Fibroblast of skin of right biceps (primary cell): ENCODE measurements at places on chromosomes 3 and 15.

GRCh38 chr3:118760585-118761290 is 273.9 kb downstream of the IGSF11 start:
- no peak for DNase-seq

- DNase-seq: peak; percentile 71
Observed at GRCh38 chr3:195411836-195412235, 31.0 kb downstream of the ACAP2 start.

DNA sequence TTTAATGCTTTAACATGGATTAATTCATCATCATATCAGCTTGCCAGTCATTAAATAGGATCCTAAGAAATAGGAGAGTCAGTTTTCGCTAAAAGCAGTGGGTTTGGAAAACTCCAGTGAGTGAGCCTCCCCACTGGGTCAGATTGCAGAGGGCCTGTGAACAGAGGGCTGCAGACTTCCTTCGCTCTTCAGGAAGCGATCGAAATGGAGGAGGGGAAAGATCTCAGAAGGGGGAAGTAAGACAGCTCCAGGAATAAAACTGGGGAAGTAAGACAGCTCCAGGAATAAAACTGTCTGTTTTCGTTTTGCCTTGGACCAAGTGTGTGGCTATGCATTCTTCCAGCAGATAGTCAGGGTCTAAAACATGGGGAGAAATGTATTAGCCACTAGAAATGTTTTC is 124.8 kb upstream of the C15orf61 start:
- no peak for DNase-seq

- peak; percentile 95 for DNase-seq
Observed at GRCh38 chr3:107987036-107987939, 103.5 kb downstream of the CD47 start.

- DNase-seq: peak; percentile 55
Observed at GRCh38 chr3:179929091-179929529, 107.6 kb downstream of the PEX5L start.

GRCh38 chr3:195801251-195802183 is 10.2 kb downstream of the MUC4 start:
- no peak for DNase-seq

DNA sequence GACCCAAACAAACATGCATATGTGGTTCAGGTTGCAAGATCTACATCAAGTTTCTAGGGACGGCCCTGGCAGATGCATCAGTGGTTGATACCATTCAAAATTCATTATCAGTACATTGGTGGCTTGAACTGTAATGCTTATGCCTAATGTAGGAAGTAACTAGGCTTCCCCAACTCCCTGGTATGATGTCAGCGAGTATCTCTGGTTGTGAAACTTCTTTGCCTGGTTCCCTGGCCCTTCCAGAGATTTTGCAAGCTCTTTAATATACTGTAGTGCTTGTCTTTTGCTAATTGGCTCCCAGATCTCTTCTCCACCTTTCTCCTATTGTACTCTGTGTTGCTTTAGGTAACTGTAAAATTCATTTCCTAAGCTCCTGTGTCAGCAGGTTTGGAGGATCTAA is 114.8 kb upstream of the RARB start:
- no peak for DNase-seq

- DNase-seq: no peak
Observed at GRCh38 chr3:11919390-11919789, 72.7 kb upstream of the TAMM41 start.

GRCh38 chr3:47161983-47162696 is 1.8 kb downstream of the SETD2 start:
- no peak for DNase-seq
